ENCODE measurements at places on chromosomes 11 and 22.

DNA sequence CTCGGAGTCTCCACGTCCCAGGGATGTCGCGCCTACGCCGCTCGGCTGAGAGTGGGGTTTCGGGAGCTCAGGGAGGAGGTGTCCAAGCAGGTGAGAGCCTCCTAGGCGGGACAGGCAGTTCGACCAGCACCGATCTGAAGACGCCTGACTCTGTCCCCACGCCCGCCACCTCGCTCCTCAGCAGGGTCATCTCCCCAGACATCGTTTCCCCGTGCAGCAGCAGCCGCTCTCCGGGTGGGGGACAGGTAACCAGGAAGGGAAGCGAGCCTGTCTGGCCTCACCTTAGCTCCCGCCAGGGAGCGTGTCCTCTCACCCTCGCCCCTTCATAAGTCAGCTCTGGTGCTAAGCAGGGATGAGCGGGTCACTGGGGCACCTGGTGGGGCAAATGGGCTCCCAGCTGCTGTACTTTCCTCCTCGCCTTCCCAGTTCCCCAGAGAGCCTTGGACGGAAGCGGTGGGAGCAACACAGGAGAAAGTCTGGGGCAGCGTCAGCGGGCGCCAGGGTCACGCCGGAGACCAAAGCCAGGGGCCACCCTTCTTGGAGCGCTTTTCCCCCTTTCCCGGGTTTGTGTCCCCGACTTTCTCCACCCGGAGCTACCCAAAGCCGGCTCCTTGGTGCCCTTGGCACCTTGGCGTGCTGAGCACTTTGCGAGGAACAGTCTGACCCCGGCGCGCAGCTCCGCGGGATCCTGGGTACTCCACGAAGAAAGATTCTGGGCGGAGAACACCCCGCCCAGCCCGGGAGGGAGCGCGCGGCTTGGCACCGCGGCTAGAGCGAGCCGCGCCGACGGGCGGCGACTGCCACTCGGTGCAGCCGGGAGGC is 1.6 kb downstream of the SPON1 start:
- DNase-seq = no peak

GRCh38 chr11:61539831-61540357 is 31.3 kb downstream of the LRRC10B start:
- DNase-seq = no peak

GRCh38 chr11:84289381-84289906 is 1003.3 kb upstream of the CCDC90B start:
- no peak for DNase-seq

- DNase-seq = no peak
Measured at GRCh38 chr22:48556222-48556621, 1271.5 kb downstream of the BRD1 start.

DNA sequence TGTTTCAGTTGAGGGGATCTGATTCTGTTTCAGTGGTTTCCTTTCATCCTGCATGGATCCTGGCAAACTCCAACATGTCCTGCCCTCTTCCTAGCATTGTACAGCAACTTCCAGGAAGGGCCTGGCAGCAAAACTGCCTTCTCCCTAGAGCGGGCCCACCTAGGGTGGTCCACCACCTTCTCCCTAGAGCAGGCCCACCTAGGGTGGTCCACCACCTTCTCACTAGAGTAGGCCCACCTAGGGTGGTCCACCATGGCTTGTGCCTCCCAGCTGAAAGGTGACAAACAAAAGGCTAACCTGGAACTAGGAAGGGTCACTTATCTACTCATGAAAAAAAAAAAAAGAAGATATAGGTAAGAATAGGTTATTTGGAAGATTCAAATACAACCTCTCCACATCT is 92.2 kb downstream of the NTM start:
- DNase-seq = no peak

DNA sequence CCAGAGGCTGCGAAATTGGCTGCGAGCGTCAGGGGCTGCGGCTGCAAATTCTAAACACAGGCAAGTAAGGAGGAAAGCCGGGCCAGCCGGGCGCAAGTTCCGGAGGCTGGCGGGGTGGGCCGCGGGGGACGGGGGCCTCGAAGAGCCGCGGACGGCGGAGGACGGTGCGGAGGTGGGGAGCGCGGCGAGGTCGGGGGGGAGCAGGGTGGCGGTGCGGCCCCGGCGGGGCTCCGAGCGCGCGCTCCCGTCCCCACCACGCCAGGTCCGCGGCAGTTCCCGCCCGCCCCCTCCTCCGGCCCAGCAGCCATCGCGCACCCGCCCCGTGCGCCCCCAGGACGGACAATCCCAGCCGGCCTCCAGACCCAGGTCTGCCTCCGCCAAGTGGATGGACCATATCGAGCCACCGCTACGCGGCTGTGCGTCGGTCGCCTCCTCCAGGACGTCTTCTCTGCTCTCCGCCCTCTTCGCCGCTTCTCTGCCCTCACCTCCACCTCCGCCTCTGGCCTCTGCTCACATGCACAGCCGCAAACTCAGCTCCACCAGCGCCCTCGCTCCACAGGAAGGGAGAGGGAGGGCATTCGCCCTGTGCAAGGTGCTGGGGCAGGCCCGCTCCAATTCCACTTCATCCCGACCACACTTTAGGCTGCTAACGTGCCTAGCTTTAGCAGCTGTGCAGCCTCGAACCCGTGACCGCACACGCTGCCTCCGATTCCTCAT is 7.2 kb downstream of the ELFN2 start:
- DNase-seq = no peak

GRCh38 chr11:120135838-120136237 is 2.1 kb downstream of the TRIM29 start:
- DNase-seq = no peak

- no peak for DNase-seq
Measured at GRCh38 chr11:122155765-122156527, 39.9 kb upstream of the BLID start.

- DNase-seq = no peak
Measured at GRCh38 chr11:120810251-120810650, 213.7 kb upstream of the TBCEL start.

GRCh38 chr22:20279662-20280134 is 11.6 kb upstream of the RTN4R start:
- DNase-seq = no peak

DNA sequence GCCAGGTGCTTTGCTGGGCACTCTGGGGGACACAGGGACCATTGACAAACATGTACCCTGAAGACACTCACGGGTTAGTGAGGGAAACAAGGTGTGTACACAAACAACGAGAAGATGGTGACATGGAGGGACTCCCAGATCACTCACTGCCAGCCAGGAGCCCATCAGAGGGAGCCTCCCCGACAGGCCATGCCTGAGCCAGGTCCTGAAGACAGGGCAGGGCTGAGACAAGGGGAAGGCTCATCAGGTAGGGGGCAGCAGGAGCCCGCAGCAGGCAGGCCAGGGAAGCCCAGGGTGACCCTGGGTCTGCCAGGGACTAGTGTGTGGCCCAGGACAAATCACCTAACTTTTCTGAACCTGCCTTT is 127.9 kb downstream of the BUD13 start:
- no peak for DNase-seq

- DNase-seq = no peak
Measured at GRCh38 chr11:77592727-77593126, 3.0 kb downstream of the AQP11 start.

DNA sequence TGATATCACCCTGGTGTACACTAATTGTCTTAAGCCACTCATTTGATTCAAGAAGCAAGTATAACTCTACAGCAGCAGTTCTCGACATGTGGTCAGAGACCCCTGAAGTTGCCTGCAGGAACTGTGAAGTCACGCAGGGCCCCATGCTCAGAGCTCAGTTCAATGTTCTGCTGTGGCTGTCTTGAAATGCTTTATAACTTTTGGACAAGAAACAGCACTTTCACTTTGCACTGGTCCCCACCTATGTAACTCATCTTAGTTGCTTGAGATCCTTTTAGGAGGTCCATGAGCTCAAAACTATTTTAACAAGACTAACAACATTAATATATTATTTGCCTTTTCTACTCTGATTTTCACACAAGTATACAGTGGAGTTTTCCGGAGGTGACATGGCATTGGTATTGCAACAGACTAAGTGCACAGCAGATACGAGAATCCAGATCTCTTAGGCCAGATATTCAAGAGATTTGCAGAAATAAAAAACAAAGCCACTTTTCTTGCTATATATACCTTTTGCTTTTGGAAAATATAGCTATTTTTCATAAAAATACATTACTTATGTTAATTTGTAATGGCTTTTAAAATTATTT is 64.8 kb downstream of the PRR5L start:
- no peak for DNase-seq

DNA sequence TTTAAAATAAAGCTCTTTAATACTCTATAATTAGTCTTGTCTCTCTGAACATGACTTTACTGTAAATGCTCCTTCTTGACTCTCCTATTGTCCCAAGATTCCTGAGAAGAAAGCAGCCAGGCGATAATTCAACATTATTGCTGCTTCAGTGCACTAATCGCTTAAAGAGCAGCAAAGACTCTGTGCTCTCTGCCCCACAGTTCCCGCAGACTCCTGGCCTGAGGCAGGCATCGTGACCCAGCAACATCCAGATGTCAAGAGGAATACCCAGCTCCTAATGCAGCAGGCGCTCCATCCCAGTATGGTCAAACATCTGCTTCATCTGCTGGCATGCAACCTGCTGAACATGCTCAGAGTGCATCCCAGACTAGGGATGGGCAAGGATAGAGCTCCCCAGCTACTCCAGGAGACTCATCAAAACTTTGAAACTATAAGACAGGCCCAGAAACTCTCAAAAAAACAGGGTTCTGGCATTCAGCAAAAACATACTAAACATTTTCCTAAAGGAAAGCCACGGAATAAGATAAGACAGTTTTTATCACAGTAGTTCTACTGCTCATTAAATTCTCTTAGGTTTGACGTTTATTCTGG is 270.0 kb downstream of the SOX6 start:
- DNase-seq = no peak

GRCh38 chr11:59291228-59291627 is 67.5 kb upstream of the OR5AN1 start:
- DNase-seq = no peak

- DNase-seq = no peak
Measured at GRCh38 chr11:68082481-68082880, 38.7 kb downstream of the CHKA start.

DNA sequence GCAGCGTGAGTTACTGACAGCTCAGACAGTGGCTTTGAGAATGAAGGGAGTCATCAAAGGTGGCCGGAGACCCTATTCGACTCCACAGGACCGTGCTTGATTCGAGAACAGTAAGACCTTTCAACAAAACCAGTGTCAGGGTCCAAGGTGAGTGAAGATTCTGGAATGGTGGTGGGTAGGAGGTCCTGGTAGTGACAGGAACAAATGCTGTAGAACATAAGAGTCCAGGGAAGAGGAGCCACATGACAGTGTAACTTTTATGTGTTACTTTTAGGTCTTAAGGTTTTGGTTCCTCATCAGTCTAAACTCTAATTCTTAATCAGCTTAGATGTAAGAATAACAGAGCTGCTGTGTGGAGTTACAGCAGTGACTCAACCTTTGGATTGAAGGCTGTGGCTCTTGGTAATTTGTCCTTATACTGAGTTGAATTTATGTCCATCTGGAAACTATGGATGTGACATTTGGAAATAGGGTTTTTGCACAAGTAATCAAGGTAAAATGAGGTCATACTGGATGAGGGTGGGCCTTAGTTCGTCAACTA is 1.8 kb downstream of the TBC1D22A start:
- no peak for DNase-seq

DNA sequence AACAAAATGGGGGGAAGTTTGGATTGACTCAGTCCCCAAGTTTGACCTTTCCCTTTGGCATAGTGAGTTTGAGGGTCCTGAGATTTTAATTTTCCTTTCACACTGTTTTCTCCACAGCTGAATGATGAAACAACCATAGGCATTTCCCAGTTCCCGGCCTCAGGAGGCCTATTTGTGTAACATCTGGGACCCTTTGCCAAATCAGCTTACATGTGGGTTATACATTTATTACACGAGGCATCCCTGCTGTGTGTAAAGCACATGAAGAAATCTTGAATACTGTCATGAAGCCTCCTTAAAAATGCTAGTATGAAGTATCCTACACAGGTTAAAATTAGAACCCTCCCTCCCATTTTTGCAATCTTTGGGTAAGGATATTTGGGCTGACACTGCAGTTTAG is 44.6 kb upstream of the SPON1 start:
- no peak for DNase-seq

DNA sequence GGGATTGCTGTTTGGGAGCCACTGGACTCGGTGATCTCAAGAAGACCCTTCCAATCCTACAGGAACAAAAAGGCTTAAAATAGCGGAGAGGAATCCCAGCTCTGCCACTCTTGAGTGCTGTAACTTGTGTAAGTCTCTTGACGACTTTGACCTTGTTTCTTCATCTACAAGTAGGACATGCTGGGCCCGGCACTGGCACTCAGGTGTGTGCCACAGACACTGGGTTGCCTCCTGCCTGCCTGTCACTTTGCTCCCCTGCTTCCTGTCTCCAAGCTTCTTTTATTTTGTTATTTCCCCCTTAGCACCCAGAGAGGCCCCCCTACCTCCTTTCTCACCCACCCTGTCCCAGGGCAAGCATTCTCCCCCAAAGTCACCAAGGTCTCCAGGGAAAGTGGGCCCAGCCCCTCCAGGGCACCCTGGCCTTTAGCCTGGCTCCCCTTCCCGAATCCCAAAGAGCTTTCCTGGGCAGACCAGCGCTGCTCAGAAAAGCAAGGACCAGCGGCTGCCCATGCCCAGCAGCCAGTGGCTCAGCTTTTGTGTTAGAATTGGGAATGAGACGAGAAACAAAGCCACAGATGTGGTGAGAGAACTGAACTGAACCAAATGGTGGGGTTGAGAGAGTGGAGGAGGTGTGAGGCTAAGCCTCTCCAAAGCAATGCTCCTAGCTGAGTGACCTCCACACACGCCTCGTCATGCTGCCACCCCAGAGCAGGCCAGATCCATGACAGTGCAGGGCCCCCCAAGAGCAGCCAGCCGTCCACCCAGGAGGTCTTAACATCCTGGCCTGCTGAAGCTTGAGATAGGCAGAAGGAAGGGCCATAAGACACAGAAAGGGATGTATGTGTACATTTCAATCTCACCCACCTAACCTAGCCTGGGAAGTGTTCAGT is 4.5 kb downstream of the TRIM29 start:
- DNase-seq = no peak

DNA sequence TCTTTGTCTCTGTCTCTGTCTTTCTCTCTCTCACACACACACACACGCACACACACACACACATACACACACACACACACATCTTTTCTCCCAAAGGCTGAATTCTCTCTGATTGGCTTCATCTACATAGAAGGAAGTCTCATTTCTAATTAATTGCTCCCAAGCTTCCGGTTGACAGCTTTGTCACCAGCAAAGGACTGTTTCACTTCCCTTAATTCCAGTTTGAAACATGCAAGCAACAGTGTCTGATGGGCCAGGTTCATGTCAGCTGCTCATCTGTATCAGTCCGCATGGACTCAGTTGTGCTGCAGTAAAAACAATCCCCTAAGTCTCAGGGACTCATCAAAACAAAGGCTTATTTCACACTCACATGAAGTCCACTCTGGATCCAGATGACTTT is 16.2 kb upstream of the PVALB start:
- DNase-seq = no peak
